Fibroblast of skin of back (primary cell): ENCODE measurements at places on chromosomes 7 and 10.

GRCh38 chr10:16119445-16119844 is 259.1 kb upstream of the MINDY3 start:
- no peak for DNase-seq

DNA sequence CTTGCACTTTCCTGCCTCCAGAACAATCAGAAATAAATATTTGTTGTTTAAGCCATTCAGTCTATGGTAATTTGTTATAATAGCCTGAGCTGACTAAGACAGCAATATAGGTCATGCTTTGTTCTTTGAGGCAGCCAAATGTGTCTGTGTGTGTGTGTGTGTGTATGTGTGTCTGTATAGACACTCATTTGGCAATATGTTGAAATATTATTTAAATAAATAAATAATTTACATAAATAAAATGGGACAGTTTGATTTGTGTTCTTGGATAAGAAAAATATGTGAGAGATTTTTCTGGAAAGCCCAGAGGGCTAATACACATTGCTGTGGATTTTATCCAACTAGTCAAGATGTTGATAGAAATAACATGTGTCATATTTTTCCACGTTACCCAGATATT is 140.2 kb downstream of the PTN start:
- no peak for DNase-seq

GRCh38 chr7:40935435-40935834 is 767.5 kb downstream of the INHBA start:
- no peak for DNase-seq

GRCh38 chr7:57638666-57639065 is 188.7 kb downstream of the ZNF716 start:
- no peak for DNase-seq

DNA sequence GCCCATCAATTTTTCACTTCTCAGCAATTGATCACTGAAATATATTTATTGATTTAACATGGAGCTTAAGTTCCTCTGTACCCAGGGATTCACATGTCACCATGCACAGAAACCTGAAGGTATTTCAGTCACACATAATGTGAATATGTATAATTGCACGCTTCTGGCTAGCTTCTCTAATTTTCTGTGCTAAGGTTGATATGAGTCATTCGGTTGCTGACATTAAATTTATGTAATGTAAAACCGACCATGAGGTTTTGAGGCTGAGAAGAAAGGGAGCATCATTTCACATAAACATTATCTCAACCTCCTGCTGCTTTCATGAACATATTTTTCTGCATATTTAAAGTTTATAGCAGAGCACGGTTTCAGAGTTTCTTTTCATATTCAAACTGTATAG is 381.0 kb upstream of the TPK1 start:
- DNase-seq: no peak

DNA sequence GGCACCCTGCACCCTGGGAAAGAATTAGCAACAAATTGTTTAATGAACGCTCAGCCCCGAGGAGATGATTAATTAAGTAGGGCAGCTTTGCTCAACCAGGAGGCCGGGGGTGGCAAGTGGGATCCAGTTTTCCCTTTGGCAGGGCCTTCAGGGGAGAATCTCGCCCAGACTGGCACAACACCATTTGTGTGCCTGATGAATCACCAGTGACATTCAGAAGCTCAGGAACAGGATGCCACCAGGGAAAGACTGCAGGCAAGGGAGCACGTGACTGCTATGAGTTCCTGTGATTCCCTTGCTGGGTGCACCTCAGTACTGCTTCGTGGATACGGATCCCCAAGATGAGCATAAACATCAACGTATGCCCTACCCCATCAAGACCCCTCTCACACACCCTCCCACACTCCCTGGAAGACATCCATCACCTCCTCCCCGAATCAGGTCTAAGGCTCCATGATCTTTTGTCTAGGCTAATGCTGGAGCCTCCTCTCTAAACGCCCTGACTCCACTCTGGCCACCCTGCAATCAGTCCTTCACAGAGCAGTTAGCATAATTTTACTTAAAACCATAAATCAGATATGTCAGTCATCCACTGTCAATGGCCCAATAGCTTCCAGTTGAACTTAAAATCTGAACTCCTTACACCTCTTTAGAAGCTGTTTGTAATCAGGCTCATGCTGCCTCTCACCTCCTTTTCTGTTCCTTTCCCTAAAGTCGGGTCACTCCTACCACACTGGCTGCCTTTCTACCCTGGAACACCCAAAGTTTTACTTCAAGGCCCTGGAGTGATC is 109.2 kb upstream of the AGK start:
- DNase-seq: no peak

DNA sequence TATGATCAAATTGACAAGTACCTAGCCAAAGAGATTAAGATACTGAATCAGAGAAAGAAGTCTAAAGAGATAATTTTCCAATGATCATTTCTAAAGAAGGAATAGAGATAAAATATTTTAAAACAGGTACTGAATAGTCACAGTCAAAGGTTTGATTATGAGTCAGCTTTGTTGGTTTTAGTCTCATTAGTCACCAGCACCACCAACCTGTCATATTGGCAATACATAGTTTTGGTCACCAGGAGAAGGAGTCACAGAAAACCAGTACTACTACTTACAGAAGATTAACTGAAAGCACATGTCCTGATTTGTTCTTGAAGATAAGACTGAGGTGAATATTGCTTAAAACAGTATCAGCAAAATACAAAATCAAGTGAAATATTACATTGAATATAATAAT is 34.6 kb downstream of the ZEB1 start:
- DNase-seq: peak; percentile 70

DNA sequence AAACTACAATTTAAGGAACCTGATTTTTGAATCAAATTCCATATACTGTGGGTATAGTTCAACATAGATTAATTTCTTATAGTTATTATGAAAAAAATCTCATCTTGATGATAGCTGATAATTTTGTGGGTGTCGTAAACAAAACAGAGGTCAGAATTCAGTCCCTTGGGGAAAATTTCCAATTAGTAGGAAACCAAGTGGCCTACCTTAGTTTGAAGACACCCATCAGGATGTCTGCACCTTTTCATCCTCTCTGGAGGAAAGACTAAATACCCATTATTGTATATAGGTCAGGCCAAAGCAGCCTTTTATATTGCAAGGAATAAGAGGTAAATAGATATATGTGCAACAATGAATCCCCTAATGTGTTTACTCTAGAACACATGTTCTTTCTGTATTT is 6.4 kb downstream of the IKZF1 start:
- DNase-seq: no peak

- no peak for DNase-seq
Measured at GRCh38 chr7:111820621-111821020, 258.3 kb upstream of the IMMP2L start.

DNA sequence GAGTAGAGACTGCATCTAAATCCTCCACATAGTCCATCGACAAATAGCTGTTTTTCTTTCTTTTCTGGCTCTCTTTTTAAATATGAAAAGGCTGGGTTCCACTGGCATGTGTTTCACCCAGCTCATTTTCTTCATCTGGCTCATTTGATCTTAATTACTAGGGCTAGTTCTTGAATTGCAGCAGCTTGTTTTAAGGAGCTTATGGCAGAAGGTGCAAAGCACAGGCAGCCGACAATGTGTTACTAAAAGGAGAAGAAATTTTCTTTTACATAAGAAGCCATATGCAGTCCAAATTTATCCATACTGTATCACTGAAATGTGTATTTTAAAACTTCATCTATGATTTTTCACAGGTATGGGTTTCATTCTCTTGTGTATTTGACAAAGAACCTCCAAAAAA is 205.6 kb upstream of the PTER start:
- DNase-seq: no peak

GRCh38 chr10:22927661-22928403 is at the start of gene ARMC3:
Gene ARMC3, plus strand, starts transcription at chr10:22928053. Its CDS starts 3,944 bp downstream, at chr10:22931997.
- peak; percentile 41 for DNase-seq

DNA sequence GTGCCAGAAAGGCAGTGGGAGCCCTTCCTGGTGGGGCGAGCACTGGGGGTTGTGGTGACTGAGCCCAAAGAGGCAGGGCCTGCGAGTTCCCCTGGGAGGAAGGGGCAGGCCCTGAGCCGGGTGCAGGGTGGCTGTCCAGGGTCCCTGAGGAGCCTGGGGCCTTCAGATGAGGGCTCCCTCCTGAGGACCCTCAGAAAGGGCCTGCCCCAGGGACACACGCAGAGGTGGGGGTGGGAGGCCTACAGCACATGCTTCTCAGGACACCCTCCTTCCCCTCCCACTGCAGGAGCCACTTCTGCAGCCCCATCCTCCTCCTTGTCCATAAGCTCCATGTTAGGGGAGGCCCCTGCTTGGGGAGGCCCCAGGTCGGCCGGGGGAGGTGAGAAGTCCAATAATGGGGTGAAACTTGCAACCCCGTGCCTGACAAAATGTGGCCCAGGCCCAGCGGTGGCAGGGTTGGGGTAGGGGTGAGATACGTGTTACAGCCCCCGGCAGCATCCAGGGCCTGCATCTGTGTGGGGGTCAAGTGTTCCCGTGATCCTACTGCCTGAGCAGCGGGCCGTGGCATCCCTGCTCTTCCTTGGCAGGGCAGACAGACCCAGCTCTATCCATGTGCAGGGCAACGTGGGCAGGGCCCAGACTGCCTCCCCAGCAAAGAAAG is 31.8 kb upstream of the RET start:
- no peak for DNase-seq

- no peak for DNase-seq
Measured at GRCh38 chr7:95933618-95934017, 161.3 kb downstream of the DYNC1I1 start.

DNA sequence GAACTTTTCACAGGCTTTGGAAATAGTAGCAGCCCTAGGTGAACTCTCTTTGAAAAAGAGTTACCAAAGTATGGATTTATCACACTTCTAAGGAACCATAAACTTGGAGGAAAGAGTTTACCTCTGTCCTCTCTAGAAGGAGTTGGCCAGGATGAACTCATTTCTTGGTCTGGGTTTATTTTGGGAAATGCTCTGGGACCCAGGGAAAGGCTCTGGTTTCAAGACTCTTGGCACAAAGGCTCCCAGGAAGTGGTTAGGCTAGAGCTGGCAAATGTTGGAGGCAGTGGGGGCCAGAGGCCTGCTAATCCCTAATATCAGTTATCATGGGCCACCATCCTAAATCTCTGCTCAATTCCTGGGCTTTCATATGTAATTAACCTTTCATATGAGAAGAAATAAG is 36.3 kb upstream of the CDK6 start:
- DNase-seq: peak; percentile 27

- DNase-seq: no peak
Measured at GRCh38 chr7:140153666-140154161, 23.1 kb downstream of the KDM7A start.

DNA sequence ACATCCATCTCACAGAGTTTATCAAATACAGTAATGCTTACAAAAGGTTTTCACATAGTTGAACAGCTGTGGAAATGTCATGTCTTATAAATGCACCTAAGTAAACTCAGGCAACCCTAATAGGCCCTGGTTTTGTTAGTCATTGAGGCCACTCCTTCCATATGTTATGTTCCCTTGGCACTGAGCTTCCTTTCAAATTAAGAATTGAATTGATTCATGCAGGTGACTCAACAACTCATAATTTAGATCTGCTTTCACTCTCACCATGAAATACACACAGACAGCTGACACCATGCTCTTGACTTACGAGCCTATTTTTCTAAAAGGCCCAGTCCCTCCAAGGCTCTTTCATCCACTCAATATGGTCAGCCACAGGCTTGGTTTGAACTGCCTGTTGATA is 476.9 kb downstream of the KCNMA1 start:
- peak; percentile 93 for DNase-seq

- DNase-seq: no peak
Measured at GRCh38 chr7:33448035-33448434, 318.7 kb downstream of the BBS9 start.

GRCh38 chr10:17432723-17433122 is 21.7 kb downstream of the ST8SIA6 start:
- DNase-seq: no peak

GRCh38 chr10:26242706-26243350 is 26.3 kb downstream of the GAD2 start:
- DNase-seq: no peak

DNA sequence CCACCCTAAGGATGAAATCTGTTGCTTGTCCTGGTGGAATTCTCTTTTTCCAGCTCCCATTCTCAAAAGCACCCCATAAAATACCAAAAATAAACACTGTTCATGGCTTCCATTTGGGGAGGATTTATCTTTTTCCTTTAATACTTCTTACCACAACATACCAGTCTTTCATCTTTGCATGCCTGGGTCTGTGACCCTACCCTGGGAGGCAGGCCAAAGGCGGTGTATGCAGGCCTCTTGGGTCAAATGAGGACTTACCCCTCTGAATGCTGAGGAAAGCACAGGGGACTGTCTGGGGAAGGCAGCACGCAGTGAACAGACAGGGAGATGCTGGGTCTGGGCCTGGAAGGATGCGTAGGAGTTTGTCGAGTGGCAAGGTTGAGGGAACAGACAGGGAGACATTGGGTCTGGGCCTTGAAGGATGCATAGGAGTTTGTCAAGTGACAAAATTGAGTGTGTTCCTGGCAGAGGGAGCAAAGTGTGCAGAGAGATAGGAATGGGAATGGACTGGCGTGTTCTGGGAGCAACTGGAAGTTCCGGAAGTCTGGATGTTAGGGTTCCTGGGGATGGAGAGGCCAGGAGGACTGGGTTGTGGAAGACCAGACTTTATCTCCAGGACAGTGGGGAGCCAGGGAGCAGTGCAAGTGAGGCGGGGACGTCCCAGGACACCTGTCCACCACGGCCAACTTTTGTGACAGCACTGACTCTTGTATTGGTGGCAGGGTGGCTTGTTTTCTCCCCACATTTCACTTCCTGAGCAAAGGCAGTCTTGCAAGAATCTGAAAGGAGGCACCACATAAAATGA is 40.8 kb downstream of the MYL10 start:
- DNase-seq: no peak

DNA sequence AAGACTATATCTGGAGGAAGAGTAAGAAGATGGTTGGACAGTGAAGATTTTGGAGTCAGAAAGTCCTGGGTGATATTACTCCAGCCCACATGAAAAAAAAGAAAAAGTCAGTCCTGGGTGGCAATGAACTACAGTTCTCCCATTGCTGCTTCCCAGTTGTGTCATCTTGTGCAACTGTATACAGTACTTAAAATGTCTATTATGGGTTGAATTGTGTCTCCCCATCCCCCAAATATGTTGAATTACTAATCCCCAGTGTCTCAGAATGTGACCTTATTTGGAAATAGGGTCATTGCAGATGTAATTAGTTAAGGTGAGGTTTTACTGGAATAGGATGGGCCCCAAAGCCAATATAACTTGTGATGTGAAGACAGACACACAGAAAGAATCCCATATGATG is 15.6 kb downstream of the SEC23IP start:
- peak; percentile 13 for DNase-seq

DNA sequence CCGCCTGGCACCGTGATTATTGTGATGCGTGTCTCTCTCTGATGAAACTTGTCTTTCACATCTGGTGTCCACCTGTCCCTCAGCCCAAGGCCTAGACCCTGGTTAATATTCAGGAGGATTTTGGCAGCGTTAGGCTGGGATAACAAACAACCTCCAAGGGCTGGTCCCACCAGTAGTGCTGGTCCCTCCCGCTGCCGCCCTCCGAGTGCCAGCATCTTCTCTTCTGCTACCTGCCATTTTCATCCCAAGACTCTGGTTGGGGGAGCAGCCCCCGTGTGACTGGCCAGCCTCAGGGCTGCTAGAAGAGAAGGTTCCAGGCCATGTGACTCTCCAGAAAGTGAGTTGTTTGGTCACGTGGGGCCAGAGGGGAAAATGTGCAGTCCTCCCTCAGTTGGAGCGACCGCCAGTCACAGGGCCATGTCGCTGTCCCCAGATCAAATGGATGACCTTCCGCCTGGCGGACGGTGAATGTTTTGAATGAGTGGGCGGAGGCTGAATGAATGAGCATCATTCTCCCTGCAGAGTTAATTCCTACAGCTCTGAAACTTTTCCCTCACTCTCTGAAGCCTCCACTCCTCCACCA is 479.9 kb upstream of the FOXK1 start:
- no peak for DNase-seq

GRCh38 chr10:71881647-71882355 is 30.8 kb upstream of the PSAP start:
- DNase-seq: no peak
